ENCODE measurements at places on chromosomes 6 and 20.
A peak's percentile ranks its signal among the peaks of the same experiment; 100 is the strongest.

- DNase-seq: no peak
These were observed 710 bp upstream of the ZNF343 start for GRCh38 chr20:2509468-2509781.

GRCh38 chr20:830011-830521 is 3.4 kb upstream of the FAM110A start:
- no peak for DNase-seq

GRCh38 chr6:167660944-167661551 is 165.7 kb upstream of the AFDN start:
- DNase-seq: no peak

DNA sequence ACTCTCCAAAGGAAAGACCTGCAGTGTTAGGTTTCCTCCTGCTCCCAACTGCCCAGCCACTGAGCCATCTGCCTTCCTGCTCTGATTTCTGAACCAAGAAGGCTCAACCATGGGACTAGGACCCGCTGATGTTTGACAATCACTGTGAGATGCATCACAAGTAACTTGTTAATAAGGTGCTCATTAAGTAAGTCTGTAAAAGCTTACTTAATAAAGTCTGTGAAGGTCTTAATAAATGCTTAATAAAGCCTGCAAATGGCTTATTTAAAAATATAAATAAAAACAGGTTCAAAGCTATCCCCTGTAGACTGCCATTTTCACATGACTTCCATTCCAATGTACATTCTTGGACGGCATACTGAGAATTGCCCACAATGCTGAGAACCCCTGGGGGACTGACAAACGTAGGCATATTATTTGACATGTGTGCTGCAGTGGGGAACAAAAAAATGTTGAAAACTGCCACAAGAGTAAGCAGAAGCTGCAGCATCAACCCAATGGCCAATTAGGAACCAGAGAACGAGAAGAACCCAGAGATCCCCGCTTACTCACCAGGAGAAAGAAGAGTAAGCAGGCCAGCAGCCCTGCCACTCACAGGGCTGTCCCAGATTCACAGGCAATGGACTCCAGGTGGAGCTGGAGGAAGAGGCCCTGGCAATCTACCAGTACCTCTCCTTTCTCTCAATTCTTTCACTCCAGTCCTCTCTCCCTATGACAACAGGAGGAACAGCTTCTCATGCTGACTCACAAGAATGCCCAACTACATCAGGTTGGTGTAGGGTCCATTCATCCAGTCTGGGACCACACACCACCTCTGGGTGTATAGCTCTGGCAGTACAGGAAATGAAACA is 19.5 kb downstream of the KIF13A start:
- DNase-seq: no peak

- no peak for DNase-seq
These were observed 79.1 kb downstream of the DTD1 start for GRCh38 chr20:18666803-18667415.

- no peak for DNase-seq
These were observed 10.4 kb downstream of the TRIM31 start for GRCh38 chr6:30102414-30102969.

- no peak for DNase-seq
These were observed 78.0 kb upstream of the LYRM2 start for GRCh38 chr6:89716532-89716931.

- no peak for DNase-seq
These were observed 304.9 kb downstream of the EYA4 start for GRCh38 chr6:133546098-133546497.

GRCh38 chr6:25623879-25624278 is 28.1 kb upstream of the SCGN start:
- DNase-seq: no peak

- no peak for DNase-seq
These were observed 116.9 kb downstream of the TAF4 start for GRCh38 chr20:61948586-61949362.

- no peak for DNase-seq
These were observed 138.1 kb downstream of the DNAH8 start for GRCh38 chr6:38853236-38853635.

DNA sequence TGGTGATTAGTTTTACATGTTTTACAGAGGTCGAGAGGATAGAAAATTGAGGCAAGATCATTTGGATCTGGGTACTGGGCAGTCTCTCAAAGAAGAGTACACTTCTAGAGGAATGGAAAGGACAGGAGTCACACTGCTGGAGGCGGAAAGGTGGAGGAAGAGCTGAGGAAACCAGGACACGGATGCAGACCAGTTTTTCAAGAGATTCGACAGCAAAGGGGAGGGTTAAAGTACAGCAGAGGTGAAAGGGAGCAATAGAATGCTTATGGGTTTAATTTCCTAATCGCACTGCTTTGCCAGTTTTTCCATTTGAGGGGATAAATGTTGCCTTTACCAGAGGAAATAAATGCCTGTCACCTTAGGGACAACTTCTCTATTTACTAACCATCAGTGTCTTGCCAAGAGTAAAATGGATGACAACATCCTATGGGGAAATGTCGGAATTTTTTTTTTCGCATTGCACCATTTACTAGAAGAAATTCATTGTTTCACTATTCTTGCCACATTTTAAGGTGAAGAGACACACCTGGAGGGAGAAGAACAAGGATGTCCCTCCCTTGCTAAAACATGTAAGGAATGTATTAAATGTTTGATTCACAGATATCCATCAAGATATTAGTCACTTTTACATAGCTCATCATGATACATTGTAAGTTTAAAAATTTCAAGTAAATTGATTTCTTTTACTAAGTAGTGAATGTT is 226.6 kb downstream of the COL12A1 start:
- no peak for DNase-seq

- no peak for DNase-seq
These were observed 33.5 kb downstream of the WDR27 start for GRCh38 chr6:169668203-169668847.

DNA sequence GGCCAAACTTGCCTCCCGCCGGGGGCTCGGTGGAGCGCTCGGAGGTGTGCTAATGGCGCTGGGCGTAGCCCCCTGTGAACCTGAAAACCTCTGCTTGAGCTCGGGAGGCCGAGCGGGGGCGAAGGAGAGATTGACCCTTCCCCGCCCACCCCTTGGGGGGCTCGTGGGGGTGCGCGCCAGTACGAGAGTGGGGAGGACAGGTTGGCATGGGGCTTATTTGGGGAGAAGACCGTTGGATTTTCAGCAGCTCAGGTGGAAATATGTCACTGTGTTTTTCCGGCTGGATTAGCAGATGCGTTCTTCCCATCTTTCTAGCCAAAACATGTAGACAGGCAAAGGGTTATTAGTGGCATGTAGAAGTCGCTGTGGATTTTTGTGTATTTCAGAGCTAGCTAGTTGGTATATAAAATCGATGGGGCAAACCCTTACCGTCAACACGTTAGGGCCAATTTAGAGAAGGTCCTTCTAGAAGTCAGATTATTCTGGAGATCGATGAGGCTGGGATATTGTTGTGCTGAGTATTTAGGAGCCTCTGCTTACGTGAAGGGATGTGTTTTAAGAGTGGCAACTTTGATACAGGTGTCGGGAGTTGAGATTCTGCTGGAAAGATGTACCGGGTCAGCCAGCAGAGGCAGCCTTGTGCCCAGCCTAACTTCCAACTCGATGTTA is 525 bp downstream of the NCOA7 start:
- no peak for DNase-seq

DNA sequence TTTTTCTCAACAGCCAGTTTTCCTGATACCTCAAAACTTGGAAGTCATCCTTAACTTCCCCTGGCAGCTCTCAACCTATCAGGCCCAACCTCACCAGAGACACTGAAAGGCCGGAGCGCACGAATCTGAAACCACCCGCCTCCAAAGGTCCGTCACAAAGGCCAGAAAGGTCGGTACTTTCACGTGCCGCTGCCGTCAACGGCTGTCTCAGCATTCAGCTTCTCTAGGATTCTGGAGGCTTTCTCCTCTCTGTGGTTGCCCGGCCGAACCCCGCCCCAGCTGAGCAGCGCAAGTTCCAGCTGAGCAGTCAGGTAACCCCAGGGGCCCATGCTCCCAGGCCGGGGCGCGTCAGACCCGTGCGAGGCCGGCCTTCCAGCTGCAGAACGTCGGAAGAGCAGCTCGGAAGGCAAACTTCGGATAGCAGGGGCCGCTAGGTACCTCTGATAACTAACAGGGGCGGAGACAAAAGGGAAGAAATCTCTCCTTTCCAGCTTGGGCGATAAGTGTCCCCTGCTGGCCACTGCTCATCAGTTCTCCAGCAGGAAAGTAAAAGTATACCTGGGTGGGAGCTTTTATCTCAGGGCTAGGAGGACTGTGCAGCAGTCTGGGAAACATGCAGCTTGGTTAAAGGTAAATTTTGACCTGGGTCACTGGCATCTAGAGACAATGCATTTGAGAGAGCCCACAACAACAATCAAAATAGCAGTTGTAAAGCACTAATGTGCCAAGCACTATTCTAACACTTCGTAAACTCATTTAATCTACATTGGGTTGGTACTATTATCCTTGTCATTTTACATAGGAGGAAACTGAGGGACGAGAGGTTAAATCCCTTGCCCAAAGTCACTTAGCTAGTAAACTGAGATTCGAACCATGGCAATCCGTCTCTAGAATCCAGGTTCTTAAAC is 16.1 kb downstream of the ZSCAN12 start:
- peak; percentile 79 for DNase-seq

GRCh38 chr6:48475275-48475674 is 364.3 kb upstream of the PTCHD4 start:
- DNase-seq: no peak

GRCh38 chr6:157649311-157650260 is 173.5 kb upstream of the SNX9 start:
- no peak for DNase-seq

GRCh38 chr6:106882138-106882537 is 92.4 kb downstream of the CD24 start:
- no peak for DNase-seq

GRCh38 chr20:25637247-25637646 is 13.4 kb upstream of the NANP start:
- no peak for DNase-seq

DNA sequence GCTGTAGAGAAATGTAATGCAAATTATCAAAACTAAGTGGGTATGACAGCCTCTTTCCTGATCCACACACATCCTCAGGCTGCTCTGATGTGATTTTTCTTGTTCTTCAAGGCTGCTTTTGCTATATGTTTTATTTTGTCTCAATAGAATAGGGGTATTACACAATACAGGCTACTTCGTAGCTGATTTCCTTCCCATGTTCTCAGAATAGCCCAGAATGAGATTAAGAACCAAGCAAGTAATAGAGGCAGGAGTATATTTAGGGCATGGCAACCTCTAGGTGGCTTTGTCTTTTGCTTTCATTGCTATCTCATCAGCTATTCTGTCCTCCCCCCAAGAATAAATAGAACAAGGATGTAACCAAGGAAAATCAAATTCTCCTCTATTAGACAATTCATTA is 241.8 kb downstream of the ALDH8A1 start:
- no peak for DNase-seq

DNA sequence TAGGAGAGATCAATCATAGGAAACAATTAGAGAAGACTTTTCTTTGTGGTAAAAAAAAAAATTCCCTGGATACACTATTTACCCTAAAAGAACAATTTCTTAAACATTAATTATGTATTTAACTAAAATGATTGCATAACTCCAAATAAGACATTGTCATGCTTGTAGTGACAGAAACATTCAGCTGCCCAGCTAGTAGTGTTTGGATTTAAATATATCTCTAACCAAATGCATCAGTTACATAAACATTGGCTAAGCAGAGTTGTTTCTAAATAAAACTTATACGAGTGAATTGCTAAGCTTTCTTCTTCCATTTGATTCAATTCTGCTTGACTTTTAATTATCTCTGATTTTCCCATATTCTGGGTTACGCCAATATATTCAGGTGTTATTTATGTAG is 23.7 kb downstream of the MLIP start:
- DNase-seq: no peak

DNA sequence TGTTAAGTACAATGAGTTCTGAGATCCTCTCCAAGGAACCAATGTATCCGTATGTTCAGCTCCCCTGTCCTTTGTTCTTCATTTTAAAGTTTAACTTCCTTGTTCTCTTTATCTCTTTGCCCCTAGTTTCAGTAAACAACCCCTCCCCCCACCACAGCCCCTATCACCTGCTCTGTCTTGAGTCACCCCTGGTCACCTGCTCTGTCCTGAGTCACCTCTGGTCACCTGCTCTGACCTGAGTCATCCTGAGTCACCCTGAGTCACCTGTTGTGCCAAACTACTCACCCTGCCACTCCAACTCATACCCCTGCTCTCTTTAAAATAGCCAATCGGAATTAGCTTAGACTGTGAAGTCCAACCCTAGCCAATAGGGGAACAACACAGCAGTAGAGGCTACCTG is 288.7 kb upstream of the CDYL start:
- no peak for DNase-seq

DNA sequence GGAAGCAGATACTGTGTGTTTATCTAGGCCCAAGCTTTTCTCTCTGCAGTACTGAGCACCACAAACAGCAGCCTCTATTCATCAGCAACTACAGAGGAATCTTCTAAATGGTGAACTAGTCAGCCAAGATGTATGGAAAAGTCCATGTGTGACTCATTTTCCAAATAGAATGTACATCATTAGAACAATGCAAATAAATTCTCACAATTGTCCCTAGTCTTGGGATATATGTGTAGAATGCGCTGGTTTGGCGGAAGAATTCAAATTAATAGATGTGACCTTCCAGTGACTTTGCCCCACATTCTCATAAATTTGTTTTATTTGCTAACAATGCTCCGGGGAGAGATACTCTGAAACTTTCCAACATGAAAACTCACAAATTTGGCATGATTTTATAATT is 436.2 kb downstream of the CBLN4 start:
- DNase-seq: no peak

GRCh38 chr6:46269447-46270229 is 98.9 kb upstream of the ENPP5 start:
- no peak for DNase-seq

- no peak for DNase-seq
These were observed 49.0 kb downstream of the RREB1 start for GRCh38 chr6:7156643-7157278.

DNA sequence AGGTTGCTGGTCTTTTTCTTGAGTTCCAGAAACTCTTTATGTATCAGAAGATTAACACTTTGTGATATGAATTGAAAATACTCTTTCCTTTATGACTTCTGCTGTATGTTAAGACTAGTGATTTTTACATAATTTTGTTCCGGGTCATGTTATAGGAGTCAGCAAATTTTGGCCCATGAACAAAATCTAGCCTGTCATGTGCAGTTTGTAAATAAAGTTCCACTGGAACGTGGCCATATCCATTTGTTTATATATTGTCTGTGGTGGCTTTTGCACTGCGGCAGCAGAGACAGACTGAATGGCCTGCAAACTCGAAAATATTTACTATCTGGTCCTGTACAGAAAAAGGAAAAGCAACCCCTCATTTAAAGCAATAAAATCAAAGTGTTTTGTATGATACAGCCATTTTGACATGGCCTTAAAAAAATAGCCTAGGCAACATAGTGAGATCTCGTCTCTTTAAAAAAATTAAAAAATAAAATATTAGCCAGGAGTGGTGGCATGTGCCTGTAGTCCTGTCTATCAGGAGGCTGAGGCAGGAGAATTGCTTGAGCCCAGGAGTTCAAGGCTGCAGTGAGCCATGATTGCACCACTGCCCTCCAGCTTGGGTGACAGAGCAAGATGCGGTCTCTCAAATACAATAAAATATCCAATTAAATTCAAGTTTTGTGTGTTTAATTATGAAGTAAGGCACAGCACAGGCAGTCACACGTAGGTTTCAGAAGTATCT is 36.9 kb downstream of the SNX9 start:
- DNase-seq: no peak

Data from iPS DF 6.9 (cell line).